IPS DF 6.9 (cell line): ENCODE measurements at places on chromosomes 7 and 10.

DNA sequence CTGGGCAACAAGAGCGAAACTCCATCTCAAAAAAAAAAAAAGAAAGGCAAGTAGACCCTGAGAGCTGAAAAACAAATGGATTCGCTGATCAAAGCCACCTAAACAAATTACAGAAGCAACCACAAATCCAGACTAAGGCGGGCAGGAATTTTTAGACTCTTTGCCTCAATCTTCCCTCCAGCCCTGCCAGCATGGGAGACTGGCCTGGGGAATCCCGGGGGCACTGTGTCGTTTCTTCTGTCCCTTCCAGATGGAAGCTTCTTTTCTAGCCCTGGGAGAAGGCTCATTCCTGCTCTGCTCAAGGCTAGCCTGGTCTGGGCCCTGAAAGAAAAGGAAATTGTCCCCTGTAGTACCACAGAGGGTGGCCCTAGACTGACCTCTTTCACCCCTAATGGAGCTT lies 15.6 kb upstream of the SERPINE1 start:
- no peak for DNase-seq
- no peaks in the 10 kb centered on the region for H3K36me3 ChIP-seq
- no peaks in the 10 kb centered on the region for H3K27me3 ChIP-seq
- no peak overlapping the region for H3K4me3 ChIP-seq
- H3K27ac ChIP-seq: no peak overlapping the region

GRCh38 chr7:4168541-4168940 lies 513.6 kb upstream of the FOXK1 start:
- DNase-seq: no peak
- H3K27me3 ChIP-seq: no peaks in the 10 kb centered on the region
- H3K4me1 ChIP-seq: peaks cover 5% of the 10 kb centered on the region
- no peak overlapping the region for H3K4me3 ChIP-seq

GRCh38 chr7:12456506-12456905 lies 52.8 kb upstream of the VWDE start:
- H3K4me1 ChIP-seq: no peaks in the 10 kb centered on the region
- H3K27me3 ChIP-seq: no peaks in the 10 kb centered on the region
- H3K4me3 ChIP-seq: no peak overlapping the region
- no peak overlapping the region for H3K27ac ChIP-seq
- no peak for DNase-seq
- H3K36me3 ChIP-seq: no peaks in the 10 kb centered on the region

GRCh38 chr7:39527296-39527695 lies 38.9 kb upstream of the YAE1 start:
- DNase-seq: no peak
- no peaks in the 10 kb centered on the region for H3K27me3 ChIP-seq
- peaks cover 2% of the 10 kb centered on the region; the same call in 1 of the 2 replicates for H3K4me1 ChIP-seq
- H3K27ac ChIP-seq: no peak overlapping the region
- H3K36me3 ChIP-seq: no peaks in the 10 kb centered on the region

GRCh38 chr7:146146831-146147486 lies 30.4 kb downstream of the CNTNAP2 start:
- no peaks in the 10 kb centered on the region for H3K27me3 ChIP-seq
- no peak for DNase-seq
- H3K27ac ChIP-seq: no peak overlapping the region
- no peak overlapping the region for H3K4me3 ChIP-seq

DNA sequence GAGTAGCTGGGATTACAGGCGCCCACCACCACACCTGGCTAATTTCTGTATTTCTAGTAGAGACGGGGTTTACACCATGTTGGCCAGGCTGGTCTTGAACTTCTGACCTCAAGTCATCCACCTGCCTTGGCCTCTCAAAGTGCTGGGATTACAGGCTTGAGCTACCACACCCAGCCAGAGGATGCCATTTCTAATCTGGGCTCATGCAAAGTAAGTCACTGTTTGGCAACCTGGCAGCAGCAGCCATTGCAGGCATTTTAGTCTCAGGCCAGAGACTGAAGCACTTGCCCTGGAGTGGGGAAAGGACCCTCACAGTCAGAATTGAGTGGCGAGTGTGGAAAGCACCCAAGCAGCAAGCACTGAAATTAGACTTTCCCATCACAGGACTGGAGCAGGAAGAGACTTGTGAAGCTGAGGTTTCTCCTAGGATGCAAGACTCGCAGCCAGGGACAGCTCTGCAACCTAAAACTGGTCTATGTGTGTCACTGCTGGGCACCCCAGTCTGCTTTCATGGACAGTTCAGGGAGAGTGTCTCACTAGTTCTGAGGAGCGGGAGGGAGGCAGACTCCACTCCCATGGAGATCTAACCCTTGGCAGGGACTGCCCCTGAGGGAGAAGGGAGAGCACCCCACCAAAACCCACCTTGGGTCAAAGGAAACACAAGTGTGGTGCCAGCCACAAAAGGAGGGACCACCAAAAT lies 27.6 kb downstream of the SNX13 start:
- H3K27me3 ChIP-seq: no peaks in the 10 kb centered on the region
- peaks cover 6% of the 10 kb centered on the region for H3K4me1 ChIP-seq
- no peaks in the 10 kb centered on the region for H3K36me3 ChIP-seq
- H3K27ac ChIP-seq: no peak overlapping the region

- no peak overlapping the region for H3K27ac ChIP-seq
- no peak overlapping the region; the same call in 1 of the 2 replicates for H3K4me3 ChIP-seq
- H3K4me1 ChIP-seq: peaks cover 4% of the 10 kb centered on the region
- H3K36me3 ChIP-seq: no peaks in the 10 kb centered on the region; the same call in 1 of the 2 replicates
- no peak for DNase-seq
Measured at GRCh38 chr10:48466611-48467240, 138.1 kb downstream of the ARHGAP22 start.

GRCh38 chr10:75209921-75210281 lies 695 bp upstream of the VDAC2 start:
- DNase-seq: no peak
- peak overlapping the region; percentile 85 for H3K4me3 ChIP-seq
- peaks cover 9% of the 10 kb centered on the region; the same call in 1 of the 2 replicates for H3K4me1 ChIP-seq
- H3K27ac ChIP-seq: no peak overlapping the region
- H3K36me3 ChIP-seq: peaks cover 8% of the 10 kb centered on the region; the same call in 1 of the 2 replicates
- H3K27me3 ChIP-seq: no peaks in the 10 kb centered on the region
